ENCODE measurements at places on chromosomes 12 and 14. TPM values are rescaled to one million over a fixed set of nuclear protein-coding genes. Genes with fewer than 3 reads are reported as not detected.

The FAM90A1 gene
- total RNA-seq = not detected

DNA sequence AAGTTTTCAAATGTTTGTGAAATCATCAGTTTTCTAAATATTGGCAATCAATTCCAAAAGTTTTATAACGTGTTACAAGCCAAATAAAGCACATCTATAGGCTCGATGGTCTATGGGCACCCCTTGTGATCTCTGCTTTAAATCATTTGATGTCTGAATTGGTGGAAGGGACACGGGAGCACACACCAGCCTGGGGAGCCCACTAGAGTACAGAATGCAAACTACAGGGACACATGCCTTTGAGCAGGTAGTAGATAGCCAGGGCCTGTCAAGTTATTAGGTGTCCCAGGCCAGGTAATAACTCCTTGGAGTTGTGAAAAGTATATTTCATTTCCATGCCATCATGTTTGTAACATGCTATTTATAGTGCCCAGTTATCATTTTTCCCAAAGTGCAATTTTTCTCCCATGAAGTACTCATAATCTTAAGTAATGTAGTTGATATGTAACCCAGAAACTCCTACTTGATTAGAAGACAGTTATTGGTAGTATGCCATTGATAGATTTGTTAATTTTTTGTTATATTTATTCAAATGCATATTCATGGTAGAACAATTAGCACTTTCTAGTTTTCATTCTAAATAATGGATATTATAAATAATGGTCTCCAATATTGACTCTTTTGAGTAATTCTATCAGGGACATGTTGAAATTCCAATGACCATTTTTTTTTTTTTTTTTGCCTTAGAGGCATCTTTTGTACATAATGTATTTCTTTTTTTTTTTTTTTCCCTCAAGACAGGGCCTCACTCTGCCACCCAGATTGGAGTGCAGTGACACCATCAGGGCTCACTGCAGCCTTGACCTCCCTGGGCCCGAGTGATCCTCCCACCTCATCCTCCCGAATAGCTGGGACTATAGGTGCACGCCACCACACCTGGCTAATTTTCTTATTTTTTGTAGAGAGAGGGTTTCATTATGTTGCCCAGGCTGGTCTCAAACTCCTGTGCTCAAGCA lies 96.9 kb upstream of the FGD4 start:
- H3K27ac ChIP-seq = no peak overlapping the region
- no peaks in the 10 kb centered on the region for H3K4me1 ChIP-seq
- no peak overlapping the region for H3K4me3 ChIP-seq
- no peaks in the 10 kb centered on the region for H3K27me3 ChIP-seq

The DLK1 gene
- not detected for total RNA-seq

DNA sequence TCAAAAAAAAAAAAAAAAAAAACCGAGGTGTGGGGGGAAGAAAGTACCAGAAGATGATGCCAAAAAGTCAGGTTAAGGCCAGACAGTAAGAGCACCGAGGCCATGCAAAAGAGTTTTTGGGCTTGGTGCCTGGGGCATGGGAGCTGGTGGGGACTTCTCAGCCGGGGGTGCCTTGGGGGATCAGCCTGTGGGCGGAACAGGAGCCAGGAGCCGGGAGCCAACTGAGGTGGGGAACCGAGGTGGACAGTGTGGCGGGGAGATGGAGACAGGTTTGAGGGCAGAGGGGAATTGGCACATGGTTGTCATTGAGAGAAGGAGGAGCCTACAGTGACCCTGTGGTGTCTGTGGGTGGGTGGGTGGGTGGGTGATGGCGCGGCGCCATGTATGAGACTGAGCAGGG lies 33.2 kb downstream of the TSPAN11 start:
- no peak overlapping the region for H3K27ac ChIP-seq
- H3K36me3 ChIP-seq = no peaks in the 10 kb centered on the region

DNA sequence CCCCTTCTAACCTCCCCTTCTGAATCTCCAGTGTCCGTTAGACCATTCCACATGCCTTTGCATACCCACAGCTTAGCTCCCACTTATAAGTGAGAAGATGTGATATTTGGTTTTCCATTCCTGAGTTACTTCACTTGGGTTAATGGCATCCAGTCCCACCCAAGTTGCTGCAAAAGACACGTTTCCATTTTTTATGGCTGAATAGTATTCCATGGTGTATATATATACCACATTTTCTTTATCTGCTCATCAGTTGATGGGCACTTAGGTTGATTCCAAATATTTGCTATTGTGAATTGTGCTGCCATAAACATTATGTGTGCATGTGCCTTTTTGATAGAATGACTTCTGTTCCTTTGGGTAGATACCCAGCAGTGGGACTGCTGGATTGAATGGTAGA lies 67.8 kb downstream of the MVK start:
- no peaks in the 10 kb centered on the region for H3K36me3 ChIP-seq
- no peak overlapping the region for H3K27ac ChIP-seq
- peaks cover 7% of the 10 kb centered on the region for H3K27me3 ChIP-seq
- H3K4me3 ChIP-seq = no peak overlapping the region

The SLC38A1 gene
- total RNA-seq = 81.7 TPM
